Fibroblast of gingiva (primary cell): ENCODE measurements at places on chromosomes 6 and 20.

DNA sequence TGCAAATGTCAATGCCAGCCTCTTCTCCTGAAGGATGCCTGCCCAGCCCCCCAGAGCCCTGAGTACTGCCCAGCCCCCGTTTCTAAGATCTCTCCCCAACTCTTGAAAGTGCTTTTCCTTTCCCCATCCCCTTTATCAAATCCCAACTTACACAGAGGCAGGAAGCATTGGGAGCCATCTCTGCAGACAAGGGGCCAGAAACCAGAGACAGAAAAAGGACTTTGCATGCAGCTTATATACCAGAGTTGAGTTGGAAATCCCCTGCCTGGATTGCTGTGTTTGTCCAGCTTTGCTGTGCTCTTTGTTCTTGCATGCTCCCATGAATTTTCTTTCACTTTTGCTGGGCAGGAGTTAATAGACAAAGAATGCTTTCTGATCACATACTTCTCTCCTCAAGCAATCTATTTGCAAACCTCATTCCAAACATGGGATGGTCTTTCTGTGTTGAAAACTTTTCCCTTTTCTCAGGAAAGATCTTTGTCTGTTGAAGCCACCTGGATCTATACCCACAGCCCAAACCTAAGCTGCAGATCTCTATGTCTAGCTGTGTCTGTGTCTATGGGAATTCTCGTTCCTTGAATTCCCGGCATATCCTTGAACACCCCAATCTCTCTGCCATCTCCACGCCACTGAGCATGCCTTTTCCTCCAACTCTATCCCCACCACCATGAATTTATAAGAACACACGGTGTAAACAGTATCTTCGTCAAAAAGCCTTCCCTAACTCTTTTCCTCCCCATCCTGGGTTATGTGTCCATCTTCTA lies at the start of gene UBD:
Gene UBD, minus strand, starts transcription at position 209 of the 764 bp plus-strand sequence. Its CDS starts 31 bp downstream, at position 178.
- no peak for DNase-seq

DNA sequence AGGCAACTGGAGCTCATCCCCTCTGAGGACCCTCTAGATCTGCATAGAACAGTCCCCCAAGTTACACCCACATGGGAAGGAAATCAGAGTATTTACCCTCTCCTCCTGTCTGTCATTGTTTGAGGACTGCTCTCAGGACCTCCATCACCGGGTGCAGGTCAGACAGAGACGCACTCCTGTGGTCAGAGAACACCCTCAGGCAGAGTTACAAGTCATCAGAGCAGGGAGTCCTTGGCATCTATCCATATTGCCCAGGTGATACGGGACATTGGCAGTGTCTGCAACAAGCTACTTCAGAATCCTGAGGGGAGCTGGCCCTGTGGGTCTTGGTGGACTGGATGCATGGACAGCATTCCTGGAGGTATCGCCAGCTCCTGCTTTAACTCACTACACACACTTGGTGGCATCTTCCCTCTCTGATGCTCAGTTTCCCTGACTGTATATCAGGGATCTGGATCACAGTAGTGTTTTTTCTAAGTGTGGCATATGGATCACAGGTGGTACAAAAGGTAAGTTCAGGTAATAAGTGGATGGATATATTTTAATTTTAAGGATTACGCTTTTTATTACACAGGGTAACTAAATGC lies 15.1 kb upstream of the ISM1 start:
- DNase-seq, result no peak

DNA sequence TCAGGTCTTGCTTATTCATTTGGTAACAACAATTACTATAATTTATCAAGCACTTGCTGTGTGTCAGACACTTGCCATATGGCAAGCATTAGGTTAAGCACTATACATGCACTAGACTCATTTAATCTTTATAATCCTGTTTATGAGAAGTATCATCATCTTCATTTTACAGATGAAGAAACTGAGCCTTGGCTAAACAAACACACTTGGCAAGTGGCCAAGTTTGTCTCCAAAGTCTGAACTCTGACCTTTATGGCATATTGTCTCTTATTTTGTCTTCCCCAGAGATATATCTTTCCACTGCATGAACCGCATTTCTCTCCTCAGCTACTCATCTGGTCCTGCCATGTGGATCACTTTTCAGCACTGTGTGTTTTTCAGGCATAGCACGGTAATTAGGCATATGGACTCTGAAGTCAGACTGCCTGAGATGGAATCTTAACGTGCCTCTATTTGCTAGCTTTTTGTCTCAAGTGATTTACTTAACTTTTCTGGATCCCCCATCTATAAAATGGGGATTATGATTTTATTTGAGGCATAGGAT lies 4.7 kb downstream of the ADGRF5 start:
- DNase-seq, result no peak

DNA sequence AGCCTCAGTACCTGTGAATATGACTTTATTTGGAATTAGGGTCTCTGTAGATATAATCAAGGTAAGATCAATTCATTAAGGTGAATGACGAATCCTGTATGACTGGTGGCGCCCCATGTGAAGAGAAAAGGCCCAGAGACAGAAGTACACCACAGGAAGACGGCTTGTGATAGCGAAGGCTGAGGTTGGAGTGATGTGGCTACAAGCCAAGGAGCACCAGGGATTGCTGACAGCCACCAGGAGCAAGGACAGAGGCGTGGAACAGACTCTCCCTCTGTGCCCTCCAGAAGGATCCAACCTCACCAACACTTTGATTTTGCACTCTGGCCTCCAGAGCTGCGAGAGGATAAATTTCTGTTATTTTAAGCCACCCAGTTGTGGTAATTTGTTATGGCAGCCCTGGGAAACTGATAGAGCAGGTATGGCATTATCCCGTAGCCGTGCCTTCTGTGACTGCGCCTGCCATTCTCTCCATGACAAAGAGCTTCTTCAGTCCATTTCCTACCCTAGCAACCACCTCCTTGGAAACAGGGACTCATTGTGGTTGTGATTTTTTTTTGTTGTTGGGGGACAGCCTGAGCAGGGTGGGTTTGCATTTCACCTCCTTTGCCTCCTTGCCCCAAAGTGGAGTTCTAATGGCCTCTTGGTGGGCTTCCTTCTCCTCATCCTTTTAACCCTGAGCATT lies 29.6 kb downstream of the PTK7 start:
- DNase-seq, result no peak

DNA sequence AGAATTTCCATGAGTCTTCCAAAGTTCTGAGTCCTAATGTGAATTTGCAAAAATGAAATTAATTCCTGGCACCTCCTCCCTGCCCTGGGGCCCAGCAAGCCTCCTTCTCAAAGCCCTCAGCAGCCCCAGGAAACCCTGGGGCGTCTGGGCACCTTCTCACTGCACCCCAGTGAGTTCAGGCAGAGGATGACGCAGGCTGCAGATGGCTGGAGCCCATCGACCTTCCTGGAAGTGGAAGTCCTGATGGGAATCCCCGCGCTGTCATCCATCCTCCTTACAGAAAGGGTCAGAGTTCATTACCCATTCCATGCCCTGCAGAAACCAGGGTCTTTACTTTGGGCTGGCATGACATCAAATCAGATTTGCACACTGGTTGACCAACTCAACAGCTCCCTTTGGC lies 31.6 kb downstream of the DLL1 start:
- no peak for DNase-seq

GRCh38 chr6:152086223-152086873 lies 278.9 kb downstream of the ESR1 start:
- no peak for DNase-seq

DNA sequence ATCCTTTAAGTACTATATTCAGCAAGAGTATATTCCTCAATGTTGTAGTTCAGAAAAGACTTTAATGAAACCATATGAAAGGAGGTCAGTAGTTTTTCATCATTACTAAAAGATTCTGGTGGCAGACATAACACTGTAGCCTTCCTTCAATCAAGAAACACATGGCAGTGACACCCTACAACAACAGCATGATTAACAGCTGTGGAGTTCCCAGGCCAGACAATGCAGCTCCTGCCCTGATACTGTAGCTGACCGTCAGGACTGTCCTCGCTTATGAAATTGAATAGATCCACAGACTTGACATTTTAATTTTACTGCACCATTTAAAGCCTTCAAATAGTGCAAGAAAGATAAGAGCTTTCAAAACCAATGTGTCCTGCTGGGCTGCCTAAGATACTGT lies 43.6 kb downstream of the USP45 start:
- no peak for DNase-seq
